LHCN-M2 (cell line): ENCODE measurements at places on chromosomes 16 and 17.

DNA sequence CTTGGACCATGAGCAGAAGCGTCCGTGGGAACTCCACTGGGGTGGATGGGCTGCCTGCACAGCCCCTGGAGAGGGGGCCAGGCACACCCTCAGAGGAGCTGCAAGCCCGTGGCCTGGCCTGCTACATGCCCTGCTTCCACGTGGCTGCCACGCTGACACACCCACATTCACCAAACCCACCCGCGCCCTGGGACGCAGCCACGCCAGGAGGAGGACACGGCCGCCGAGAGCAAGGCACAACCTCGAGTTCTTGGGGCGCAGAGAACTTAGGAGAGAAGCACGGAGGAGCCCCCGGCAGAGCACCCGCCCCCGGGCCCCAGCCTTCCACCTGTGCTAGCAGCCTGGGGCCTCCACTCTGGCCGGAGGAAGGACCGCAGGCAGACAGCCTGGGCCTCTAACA lies 18.8 kb downstream of the CASKIN1 start:
- no peak for DNase-seq

DNA sequence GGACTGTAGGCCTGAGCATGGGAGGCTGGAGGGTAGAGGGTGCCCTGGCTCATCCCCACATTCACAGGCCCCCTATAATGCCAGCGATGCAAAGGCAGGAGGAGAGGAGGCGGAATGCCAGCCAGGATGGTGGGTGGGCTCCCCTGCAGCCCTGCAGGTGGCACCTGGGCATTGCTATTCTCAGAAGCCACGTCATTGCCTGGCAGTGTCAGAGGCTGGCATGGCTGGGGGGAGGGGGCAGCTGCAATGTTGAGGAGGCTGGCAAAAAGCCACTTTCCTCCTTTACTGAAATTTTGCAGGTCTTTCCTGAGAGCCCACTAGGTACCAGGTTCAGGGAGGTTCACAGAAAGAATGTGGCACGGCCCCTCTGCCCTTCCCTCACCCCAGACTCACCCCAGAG lies 36.2 kb downstream of the RAB11FIP4 start:
- no peak for DNase-seq

- no peak for DNase-seq
Measured at GRCh38 chr16:57092786-57093411, 516 bp downstream of the CPNE2 start.

GRCh38 chr17:57195785-57196460 lies 60.4 kb upstream of the MSI2 start:
- peak; percentile 47 for DNase-seq

- DNase-seq: no peak
Measured at GRCh38 chr17:79530361-79531105, 80.3 kb downstream of the RBFOX3 start.

DNA sequence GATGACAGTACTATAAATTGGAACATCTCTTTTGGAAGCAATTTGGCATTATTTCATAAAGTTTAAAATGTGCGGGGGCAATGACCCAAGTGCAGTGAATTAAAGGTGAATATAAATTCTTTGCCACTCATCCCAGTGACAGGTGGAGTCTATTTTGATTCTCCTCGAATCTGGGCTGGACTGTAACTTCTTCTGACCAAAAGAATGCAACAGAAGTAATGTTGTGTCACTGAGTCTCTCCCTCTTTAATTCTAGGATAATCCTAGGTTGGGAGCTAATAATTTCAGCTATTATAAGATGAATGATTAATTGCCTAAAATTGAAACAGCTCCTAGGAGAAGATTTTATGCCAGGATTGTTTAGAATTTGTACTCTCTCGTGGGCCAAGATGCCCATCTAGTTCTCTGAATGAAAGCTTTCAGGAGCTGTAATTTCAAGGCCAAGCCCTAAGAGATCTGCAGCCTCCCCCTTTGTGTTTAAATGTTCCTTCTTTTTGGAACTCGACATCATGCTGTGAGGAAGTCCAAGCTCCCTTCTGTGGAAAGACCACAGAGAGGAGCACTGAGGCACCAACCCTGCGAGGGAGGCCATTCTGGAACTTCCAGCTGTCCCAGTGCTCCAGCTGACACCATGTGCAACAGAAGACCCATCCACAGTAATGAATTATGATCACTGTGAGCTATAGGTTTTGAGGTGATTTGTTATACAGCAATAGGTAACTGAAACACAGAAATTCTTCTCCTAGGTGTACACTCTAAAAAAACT lies 208.1 kb downstream of the COPRS start:
- no peak for DNase-seq
